Fibroblast of skin of left biceps (primary cell): ENCODE measurements at places on chromosomes 12 and 14.

GRCh38 chr14:102711207-102711606, 66.0 kb upstream of the TRAF3 start:
- no peak for DNase-seq

DNA sequence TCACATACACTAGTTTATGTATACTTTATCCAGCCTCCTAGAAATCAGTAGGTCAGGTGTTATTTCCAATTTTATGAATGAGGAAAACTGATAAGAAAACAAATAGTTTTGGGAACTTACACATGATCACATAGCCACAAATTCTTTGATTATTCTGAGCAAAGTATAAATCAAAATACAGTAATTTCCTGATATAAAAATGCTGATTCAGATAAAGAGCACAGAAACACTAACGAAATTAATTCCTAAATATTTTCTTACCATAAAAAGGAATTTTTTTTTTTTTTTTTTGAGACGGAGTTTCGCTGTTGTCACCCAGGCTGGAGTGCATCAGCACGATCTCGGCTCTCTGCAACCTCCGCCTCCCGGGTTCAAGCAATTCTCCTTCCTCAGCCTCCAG, 275.4 kb downstream of the SOX5 start:
- DNase-seq: no peak

GRCh38 chr12:93456077-93456476, 11.2 kb upstream of the MRPL42 start:
- no peak for DNase-seq

- DNase-seq: no peak
Observed at GRCh38 chr12:15987696-15988095, 76.6 kb downstream of the DERA start.

GRCh38 chr14:74244115-74244514, 4.9 kb downstream of the VSX2 start:
- DNase-seq: no peak

DNA sequence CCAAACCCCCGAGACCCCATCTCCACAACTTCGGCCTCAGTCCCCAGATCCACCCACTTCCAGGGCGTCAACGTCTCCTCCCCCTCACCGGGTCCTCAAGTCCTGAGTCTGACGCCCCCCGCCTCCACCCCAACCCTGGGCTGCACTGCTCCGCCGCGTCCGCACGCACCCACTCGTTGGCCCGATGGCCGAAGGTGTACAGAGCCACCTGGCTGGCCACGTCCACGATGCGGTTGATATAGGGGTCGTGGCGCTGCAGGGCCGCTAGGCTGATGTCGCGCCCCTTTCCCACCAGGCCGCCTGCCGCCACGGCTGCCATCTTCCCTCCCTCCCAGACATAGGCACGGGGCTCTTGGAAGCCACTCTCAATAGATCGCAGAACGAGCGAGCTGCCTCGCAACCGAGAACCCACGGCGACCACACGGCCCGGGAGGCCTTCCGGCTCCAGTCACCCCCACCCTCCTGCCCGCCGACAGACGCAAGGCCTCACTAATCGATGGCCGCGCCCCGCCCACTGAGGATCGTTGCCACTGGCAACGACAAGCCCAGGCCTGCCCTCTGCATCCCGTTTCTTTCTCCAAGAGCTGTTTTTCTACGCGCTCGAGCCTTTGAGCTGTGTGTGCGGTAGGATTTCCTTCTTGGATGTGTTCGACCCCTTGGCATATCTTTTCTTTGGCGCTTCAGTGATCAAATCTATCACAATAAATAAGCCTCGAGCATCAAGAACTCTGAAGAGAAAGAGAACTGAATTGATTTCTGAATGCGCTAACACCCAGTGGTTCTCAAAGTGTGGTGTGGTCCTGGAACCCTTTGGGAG, at the start of gene DCP1B:
Gene DCP1B, minus strand, starts transcription at position 345 of the 817 bp plus-strand sequence. Its CDS starts 26 bp downstream, at position 319.
- peak; percentile 88 for DNase-seq

- no peak for DNase-seq
Observed at GRCh38 chr12:56103066-56103711, 1.2 kb upstream of the PA2G4 start.

- no peak for DNase-seq
Observed at GRCh38 chr12:57031789-57032188, 15.5 kb upstream of the TAC3 start.

DNA sequence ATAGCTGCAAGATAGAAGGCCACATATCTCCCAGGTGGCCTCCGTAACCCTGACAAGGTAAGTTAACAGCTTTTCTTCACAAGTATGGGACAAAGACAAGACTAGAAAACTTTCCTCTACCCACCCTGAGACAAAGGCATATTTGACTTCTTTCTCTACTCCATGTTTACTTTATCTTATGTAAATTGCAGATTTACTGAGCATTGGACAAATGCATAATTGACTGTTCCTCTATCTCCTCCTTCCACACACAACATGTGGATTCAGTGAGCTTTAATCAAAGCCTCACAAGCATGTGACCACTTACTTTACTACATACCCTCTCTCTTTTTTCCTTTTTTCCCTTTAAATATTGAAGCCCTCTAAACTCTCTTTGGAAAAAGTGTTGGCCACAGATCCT, 289.1 kb upstream of the TMTC1 start:
- DNase-seq: no peak

- DNase-seq: no peak
Observed at GRCh38 chr12:64667793-64668192, 57.5 kb downstream of the RASSF3 start.

- DNase-seq: no peak
Observed at GRCh38 chr12:100674036-100674888, 100.8 kb downstream of the GAS2L3 start.

- DNase-seq: no peak
Observed at GRCh38 chr14:86038387-86039042, 508.6 kb downstream of the FLRT2 start.

DNA sequence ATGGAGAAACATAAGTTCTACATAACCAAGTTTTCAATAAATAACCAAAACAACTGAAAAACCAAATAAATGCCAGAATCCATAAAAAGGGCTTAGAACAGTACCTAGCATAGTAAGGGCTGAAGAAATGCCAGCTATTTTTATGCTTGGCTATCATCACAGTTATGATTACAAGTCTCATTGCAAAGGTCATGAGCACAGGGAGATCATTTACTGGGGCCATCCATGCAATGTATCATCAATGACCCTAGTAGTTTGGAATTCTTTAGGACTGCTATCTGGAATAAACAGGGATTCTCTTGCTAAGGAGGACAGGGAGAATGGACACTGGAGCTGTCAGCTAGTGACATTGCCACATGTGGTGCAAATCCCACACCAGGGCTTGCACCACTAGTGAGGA, 92.5 kb upstream of the NAP1L1 start:
- no peak for DNase-seq

DNA sequence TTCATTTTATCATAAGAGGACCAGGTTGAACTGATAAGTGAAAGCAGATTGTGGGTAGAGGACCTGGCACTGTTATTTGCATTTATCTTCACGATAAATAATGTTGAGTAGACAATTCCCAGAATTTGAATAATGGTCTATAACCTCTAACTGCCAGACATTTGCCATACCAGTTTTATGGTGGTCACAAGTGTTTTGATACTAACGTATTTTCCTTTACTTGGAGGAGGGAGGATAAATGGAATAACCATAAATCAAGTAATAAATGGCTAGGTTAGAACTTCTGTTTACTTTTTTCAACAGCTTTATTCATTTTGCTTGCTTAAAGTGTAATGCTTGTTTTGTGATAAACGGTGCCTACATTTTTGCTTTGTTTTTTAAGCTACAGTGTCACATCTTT, 9.5 kb downstream of the PAX9 start:
- no peak for DNase-seq

GRCh38 chr12:16175840-16176239, 101.6 kb downstream of the SLC15A5 start:
- DNase-seq: no peak

GRCh38 chr12:65903691-65904383, 79.6 kb downstream of the HMGA2 start:
- no peak for DNase-seq

GRCh38 chr12:32445356-32445755, 46.0 kb downstream of the FGD4 start:
- DNase-seq: no peak

GRCh38 chr12:96846293-96846692, 60.8 kb upstream of the NEDD1 start:
- DNase-seq: no peak

- no peak for DNase-seq
Observed at GRCh38 chr12:64801381-64801780, 23.1 kb upstream of the TBC1D30 start.

DNA sequence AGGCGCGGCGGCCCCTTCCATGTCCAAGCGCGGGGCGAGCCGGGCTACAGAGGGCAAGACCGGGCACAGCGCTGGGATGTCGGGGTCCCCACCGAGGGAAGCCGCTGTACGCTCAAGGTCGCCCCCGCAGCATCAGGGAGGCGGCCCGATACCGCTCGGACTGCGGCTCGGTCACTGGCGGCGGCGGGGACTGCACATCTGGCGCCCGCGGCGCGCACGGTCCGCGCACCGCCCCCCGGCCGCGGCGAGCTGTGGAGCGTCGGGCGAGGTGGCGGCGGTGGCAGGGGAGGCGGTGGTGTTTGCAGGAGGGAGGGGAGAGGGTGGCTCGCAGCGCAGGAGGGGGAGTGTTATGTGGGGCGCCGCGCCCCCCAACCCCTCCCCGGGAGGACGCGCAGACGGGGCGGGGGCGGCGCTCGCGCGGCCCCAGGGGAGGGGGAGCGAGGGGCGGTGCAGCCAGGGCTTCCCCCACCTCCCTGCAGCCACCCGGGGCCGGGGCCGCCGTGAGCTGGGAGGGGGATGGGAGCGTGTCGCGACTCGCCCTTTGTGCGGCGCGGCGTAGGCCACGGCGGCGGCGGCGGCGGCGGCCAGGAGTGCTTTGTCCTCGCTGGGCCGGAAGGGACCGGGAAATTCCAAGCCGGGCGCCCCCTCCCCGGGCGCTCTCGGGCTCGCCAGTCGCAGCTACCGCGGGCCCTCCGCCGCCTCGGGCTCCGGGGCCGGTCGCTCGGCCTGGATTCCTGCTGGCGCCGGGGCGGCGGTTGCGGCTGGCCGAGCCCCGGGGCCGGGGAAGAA, at the start of gene NUAK1:
Gene NUAK1, minus strand, starts transcription at position 322 of the 789 bp plus-strand sequence. Its CDS starts 301 bp downstream, at position 21.
- no peak for DNase-seq

DNA sequence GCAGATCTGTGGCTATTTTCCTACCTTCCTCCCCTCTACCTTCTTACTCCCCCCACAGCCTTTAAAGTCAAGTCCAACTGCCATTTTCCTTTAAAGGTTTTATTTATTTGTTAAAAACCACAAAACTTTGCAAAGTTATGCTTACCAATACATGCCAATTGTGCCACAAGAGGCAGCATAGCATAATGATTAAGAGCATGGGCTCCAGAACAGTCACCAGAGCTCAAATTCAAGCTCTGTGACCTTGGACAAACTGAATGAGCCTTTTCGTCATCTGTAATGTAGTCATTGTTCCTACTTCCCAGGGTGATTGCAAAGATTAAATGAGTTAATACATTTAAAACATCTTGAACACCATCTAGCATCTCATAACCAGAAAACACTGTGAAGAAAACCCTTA, 13.0 kb upstream of the FMNL3 start:
- no peak for DNase-seq
